Right atrium auricular region (tissue), 2 donors: ENCODE measurements at places on chromosomes 7 and 10.

DNA sequence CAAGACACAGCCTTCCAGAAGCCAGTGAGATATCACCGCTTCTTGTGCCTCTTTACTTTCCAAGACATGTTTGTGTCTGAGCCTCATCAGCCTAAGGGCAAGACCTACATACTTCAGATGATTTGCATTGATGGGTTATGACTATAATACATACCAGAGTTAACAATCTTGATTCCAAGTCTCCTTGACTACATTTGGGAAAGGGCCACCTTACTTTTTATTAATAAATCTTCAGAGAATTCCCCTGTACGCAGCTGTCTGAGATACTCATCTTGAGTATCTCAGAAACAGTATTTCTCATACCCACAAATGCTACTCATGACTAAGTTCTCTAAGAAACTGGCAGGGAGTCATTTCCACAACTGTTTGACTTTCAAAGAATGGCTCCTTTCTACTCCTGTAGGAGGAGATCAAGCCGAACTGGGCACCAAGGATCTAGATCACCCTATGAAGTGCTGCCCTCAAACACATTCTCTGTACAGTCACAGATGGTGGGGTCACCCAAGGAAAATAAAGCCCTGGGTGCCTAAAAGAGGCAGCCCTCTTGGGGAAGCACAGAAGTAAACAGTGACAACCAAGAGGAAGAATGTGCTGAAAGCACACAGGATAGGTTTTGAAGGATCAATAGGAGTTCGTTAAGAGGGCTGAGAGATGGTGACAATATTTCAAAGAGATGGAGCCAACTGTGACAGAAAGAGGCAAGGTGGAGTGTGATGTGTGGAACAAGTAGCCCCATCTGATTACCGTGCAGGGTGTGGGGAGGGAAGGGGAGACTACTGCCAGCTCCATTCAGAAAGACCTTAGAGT is 138.9 kb downstream of the JAZF1 start:
- no peak for DNase-seq

GRCh38 chr10:63836666-63837442 is 315.7 kb downstream of the REEP3 start:
- no peak for DNase-seq

DNA sequence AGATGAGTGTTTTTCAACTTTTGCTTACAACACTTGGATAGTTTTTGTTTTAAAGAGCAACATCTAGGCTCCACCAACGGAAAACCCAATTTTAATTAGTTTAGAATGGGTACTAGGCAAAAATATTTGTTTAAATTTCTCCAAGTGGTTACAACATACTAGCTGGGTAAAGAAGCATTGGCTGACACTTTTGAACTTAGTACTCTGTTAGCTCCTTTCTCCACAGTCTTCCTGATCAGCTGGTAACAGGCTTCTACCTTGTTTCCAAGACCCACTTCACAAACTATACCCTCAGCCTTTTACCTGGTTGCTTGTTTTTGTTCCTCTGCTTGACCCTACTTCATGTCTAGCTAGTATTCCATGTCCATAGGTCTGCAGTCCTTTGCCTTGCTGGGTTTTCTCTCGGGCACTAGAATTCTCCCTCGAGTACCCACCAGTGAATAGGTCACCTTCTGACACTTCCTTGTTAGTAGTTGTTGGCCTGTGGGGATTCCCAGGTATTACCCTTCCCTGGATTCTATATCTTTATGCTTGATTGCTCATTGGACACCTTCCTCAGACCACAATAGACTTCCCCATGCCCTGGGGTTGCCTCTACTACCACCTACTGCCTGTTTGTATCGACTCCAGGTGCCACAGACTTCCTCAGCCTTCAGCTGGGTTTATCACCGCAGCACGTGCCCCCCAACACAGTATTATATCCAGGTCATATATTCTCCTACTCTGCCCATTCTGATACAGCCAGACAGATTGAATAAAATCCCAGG is 42.0 kb downstream of the PRPS1L1 start:
- no peak for DNase-seq

- no peak for DNase-seq
Measured at GRCh38 chr10:98236862-98237261, 31.1 kb downstream of the LOXL4 start.

DNA sequence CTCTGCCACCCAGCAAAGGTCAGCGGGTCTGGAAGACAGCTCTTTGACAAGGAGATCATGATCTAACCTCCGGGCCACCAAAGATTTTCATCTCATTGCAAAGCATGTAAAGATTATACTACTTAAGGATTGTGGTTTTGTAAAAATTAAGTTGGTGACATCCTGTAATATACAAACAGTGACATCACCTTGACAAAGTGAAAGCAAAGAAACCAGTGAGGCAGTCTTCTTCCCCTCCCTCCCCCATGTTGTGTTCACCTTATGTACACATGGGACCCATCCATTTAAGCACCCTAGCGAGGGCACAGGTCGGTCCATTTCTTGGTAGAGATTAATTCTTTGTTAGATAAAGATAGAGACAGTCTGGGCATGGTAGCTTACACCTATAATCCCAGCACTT is 3.9 kb downstream of the MDH2 start:
- no peak for DNase-seq

DNA sequence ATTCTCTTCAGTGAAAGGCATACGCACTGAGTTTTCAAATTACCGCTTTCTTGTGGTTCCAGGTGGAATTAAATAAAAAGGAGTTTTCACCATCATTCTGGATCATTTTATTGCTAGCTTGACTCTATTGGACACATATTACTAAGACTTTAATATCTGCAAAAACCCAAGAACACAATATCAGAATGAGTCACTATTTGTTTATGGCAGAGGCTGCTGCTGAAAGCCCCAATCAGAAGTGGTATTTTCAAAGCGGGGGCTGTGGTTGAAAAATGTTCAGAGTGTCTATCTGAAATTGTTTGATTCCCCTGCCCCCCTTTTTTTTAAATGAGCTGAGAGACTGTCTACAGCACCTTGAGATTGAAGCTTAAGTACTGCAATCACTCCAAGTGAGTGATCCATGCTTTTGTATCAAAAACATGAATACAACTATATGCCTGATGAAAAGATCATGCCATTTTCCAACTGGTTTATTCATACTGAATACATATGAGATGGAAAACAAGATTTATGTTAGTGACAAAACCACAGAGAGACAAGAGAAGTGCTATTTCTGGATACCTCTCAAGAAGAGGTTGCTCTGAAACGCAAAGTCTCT is 376.4 kb downstream of the HTR7 start:
- no peak for DNase-seq

DNA sequence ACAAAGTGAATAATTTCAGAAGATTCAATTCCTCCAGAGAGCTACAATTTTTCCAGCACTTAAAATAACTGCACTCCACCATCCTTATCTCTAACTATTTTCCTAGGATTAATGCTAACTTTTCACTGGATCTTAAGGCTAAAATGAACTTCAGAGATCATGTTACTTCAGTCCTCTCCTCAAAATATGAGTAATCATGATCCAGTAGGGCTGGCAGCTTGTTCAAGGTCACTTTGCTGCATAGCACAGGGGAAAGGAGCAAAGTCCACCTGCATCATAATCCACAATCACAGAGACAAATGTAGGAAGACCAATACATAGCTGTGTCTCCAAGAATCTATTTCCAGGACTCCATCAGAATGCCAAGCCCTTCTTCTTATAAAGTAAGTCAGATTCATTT is 150.3 kb downstream of the LRRTM3 start:
- no peak for DNase-seq

- DNase-seq, result no peak
Measured at GRCh38 chr7:48048113-48048512, 12.8 kb downstream of the C7orf57 start.

- DNase-seq, result no peak
Measured at GRCh38 chr7:42431873-42432272, 194.9 kb upstream of the GLI3 start.

DNA sequence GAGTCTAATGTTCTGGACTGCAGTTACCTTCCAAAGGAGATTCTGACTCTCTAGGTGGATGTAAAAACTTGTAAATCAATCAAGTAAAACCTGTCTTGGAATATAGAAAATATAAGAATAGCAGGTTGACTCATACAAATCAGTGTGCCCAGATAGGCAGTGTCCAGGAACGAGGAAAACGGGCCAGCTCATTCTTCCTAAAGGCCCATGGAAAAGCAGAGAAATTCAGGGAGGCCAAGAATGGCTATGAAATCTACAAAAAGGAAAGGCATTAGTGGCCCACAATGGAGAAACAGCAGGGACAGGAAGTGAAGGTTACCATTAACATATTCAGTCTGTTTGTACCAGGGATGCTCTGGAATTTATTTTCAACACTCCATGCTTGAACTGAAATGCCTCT is 14.9 kb downstream of the GLI3 start:
- DNase-seq, result no peak

GRCh38 chr10:6247041-6247712 is 44.4 kb downstream of the PFKFB3 start:
- no peak for DNase-seq

DNA sequence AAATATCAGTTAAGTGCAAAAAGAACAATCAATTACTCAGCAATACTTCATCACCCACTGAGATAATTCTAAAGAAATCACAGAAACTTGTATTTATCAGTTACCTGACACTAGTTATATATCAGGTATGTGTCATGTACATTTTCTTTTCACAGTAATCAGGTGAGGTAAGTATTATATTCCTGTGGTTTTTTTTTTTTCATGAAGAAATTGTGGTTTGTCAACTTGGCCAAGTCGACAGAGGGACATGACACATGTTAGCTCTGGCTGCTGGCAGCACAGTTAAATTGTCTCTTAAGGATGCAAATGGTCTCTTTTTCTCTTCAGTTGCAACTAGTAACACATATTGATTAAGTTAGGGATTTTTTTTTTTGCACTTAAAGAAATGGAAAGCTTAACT is 13.7 kb upstream of the GPR141 start:
- DNase-seq, result no peak

- DNase-seq, result no peak
Measured at GRCh38 chr7:91239772-91240171, 24.5 kb upstream of the FZD1 start.

- no peak for DNase-seq
Measured at GRCh38 chr10:2575460-2575859, 491.9 kb upstream of the PFKP start.

DNA sequence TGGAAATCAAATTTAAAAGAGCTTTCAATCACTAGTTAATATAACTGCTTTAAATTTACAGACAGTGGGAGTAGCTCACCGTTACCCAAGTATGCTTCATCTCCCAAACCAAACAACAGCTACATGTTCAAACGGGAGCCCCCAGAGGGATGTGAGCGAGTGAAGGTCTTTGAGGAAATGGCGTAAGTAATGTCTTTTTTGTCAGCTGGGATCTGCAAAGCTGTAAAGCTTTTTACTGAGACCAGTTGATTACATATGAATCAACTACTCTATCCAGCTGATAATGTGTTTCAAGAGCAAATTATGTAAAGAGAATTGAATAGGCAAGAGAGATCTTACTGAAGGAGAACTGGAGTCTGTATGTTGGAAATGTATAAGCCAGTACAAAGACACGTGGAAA is 116.2 kb downstream of the GLCCI1 start:
- no peak for DNase-seq

- no peak for DNase-seq
Measured at GRCh38 chr7:129434675-129435318, 565 bp downstream of the STRIP2 start.

- peak; percentile 71 for DNase-seq
Measured at GRCh38 chr10:117461766-117462423, 80.7 kb upstream of the EMX2 start.

DNA sequence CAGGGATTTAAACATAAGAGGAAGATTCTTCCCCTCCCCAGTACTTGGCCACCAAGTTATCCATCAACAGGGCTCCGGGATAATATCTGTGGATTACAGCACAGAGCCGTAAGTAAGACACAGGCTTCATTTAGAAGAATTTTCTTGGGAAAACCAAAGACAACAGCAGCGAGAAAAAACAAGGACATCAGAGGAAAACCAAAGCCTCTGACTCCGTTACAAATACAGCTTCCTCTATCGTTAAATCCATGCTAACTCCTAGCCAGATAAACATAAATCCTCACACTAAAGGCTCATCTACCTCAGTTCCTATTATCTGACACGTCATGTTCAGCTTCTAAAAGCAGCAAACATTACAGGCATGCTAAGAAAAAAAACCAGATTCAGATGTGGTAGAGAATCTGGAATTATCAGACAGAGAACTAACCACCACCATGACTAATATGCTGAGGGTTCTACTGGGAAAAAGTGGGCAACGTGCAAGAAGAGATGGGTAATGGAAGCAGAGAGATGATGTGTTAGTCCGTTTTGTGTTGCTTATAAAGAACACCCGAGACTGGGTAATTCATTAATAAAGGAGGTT is 48.4 kb downstream of the BRI3 start:
- DNase-seq, result no peak

GRCh38 chr7:71611986-71612385 is 480.0 kb downstream of the GALNT17 start:
- no peak for DNase-seq

- no peak for DNase-seq
Measured at GRCh38 chr7:122310119-122311021, 5.8 kb upstream of the FEZF1 start.

GRCh38 chr10:6134099-6134823 is 45.4 kb downstream of the RBM17 start:
- no peak for DNase-seq

DNA sequence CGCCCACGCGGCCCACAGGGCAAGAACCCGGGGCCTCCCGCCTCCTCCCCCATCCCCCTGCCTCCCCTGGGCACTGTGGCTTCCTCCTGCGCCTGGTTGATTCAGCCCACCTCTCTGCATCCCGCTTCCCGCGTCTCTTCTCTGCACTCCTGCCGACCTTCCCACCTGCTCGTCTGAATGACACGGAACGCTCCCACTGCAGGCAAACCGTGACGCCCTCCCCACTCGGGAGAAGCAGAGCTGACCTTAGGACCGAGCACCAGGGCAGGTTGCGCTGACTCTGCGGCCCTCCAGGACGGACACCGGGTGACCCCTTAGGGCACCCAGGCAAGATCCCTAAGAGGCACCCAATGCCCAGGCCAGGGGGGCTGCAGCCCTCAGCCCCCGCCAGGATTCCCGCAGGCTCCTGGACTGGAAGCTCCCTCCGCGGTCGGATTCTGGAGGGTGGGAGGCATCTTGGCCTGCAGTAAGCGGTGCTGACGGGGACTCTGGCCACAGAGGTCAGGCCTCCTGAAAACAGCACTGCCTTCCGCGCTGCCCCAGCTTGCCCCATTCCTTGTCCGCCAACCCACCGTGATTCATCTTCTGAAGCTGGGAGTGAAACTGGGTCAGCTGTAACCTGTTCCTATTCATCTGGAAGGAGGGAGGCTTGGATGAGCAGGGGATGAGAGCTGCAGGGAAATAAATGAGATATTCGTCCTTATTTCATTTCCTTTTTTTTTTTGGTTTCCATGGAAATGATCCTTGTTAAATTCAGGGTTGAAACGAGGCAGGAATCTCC is 990 bp downstream of the CALML3 start:
- DNase-seq, result no peak

DNA sequence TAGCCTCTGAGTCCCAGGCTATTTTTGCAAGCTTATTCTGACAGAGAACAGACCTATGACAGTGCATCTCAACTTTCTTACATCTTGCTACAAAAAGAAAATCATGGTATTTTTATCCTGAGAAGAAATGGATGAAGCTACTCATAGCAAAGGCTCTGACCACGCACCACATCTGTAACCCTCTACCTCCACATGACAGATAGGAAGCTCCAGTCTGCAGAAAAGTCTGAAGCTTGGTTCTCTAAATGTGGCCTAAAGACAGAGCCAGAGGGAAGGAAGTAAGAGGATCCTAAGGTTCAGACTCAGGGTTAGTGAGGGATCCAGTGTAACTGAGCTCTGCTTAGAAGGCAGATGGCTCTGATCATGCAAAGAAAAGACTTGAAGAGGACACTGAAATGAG is 58.4 kb upstream of the ABCB5 start:
- DNase-seq, result no peak
